ENCODE measurements at places on chromosomes 11 and 22.
A peak's percentile ranks its signal among the peaks of the same experiment; 100 is the strongest.

- DNase-seq = no peak
Measured at GRCh38 chr11:102590276-102591049, 34.7 kb downstream of the MMP20 start.

GRCh38 chr22:50547263-50547985 is 1.7 kb downstream of the KLHDC7B start:
- DNase-seq = no peak

- DNase-seq = no peak
Measured at GRCh38 chr11:12433571-12434324, 56.4 kb downstream of the PARVA start.

DNA sequence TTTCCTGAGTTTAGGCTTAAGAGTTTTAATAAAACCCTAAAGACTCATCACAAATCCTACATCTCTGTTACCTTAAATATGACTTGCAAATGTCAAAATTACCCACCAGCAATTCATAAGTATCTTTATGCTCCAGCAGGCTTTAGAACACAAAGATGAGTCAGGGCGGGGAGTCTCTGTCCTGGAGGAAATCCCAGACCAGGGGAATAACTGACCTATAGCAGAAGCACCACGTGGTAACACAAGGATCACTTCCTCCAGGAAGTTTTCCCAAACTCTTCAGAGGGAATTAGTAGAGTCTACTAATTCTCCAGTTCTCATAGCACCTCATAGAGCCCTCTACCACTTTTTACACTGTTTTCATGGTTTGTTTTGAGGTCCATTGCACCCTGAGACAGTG is 217.0 kb downstream of the NAV2 start:
- DNase-seq = no peak

DNA sequence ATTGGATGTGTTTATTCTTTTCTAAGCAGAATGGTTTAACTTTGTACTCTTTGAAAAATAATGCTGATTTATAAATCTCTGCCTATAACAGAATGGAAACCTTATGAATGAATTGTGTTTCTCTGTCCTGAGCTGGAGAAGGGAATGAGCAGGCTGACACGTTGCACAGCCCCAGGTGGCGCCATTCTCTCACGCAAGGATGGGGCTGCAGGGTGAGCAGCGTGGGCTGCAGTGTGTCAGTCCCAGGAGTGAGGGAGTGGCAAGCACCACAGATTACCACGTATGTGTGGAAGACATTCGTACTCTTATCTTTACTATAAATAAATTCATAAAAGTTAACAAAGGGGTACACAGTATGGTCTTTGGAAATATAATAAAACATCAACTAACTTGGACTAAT is 33.4 kb downstream of the FDX1 start:
- DNase-seq = peak; percentile 52

DNA sequence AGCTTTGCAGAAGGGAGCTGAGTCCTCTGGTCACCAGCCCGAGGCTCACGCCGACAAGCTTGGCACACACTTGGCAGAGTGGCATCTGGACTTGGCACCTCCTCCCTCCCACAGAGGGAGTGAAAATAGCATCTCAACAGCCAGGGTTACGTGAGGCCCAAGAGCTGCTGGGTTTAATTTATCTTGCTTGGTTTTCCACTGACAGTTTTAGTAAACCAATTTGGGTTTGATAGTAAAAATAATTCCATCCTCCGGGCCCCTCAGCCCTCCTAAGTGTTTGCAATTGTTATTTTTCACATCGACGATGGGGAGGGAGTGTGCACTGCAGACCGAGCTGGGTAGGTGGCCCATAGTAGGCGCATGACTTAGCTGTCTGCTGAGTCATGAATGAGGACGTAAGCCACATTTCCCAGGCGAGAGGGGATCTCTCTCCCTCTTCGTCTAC is 107.6 kb upstream of the ASPHD2 start:
- DNase-seq = no peak

- DNase-seq = no peak
Measured at GRCh38 chr11:74681686-74682651, 49.3 kb downstream of the CHRDL2 start.

DNA sequence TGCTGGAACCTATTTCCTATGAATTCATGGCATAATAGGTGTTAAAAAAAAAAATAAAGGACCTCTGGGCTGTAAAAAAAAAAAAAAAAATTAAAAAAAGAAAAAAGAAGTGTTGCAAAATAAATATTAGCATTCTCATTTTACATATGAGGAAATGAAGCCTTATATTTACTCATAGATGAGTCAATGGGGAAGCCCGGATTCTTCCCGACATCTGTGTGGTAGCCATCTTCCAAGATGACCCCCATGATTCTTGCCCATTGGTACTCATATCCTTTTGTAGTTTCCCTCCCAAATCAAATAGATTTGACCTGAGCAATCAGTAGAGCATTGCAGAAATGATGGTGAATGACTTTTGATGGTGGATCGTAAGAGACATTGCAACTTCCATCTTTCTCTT is 3.0 kb upstream of the SWAP70 start:
- no peak for DNase-seq

DNA sequence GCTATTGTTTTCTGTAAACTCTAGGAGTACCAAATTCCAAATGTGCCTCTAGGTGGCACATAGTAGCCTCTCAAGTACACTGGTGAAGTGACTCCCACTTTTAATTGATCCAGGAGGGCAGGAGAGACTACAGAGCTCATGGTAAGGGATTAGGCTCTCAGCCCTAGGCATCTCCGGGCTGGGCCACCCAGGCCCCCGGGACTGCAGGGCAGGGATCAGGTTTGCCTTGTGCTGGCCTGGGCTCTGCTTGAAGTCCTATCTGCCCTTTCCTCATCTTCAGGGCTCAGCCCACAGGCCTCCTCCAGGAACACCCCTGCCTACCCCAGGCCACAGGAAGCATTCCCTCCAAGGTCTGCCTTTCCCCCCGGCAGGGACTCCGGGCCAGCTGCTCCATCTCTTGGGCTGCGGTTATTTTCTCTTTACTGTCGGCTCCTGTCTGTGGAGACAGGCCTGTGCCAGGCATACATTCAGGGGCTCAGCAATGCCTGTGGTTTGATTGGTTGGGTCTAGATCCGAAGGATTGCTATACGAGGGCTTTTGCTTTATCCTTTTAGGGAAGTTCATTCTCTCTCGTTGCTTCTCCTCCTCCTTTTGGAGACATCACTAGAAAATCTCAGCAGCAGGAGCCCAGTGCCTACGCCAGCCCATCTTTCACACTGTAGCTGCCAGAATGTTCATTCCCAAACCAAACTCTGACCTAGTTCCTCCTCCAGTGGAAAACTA is 32.8 kb downstream of the PARVA start:
- DNase-seq = no peak

GRCh38 chr11:109435121-109435742 is 13.2 kb downstream of the C11orf87 start:
- DNase-seq = no peak

- no peak for DNase-seq
Measured at GRCh38 chr11:111663820-111664219, 61.6 kb downstream of the SIK2 start.

GRCh38 chr11:75869661-75870455 is 54.8 kb downstream of the UVRAG start:
- DNase-seq = no peak

GRCh38 chr11:114678125-114679036 is at the start of gene NXPE2:
Gene NXPE2 (plus strand): TSS chr11:114678527. CDS start chr11:114678576, 49 bp downstream.
- no peak for DNase-seq

- DNase-seq = no peak
Measured at GRCh38 chr11:94513091-94513490, 830 bp downstream of the C11orf97 start.

- no peak for DNase-seq
Measured at GRCh38 chr11:35138606-35138942, 397 bp upstream of the CD44 start.

GRCh38 chr11:117759305-117759704 is 37.7 kb downstream of the DSCAML1 start:
- no peak for DNase-seq

- no peak for DNase-seq
Measured at GRCh38 chr22:36079041-36079440, 50.4 kb upstream of the RBFOX2 start.

DNA sequence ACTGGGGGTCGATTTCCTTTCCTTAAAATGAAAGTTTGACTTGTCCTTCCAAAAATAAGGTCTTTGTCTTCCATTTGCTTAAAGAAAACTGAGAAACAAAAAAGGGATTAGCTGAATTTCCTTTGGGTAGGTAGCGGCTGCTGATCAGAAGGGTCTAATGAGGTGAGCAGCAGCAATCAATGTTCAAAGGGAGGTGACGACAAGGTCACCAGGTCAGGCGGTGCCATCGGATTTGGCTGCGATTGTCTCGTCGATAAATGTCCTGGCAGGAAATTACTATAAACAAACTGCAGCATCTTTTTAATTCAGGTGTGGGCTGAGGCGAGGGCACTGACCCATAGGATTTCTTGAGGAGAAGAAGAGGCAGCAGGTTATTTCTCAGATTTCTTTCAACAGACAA is 480.1 kb downstream of the NTM start:
- DNase-seq = no peak

- no peak for DNase-seq
Measured at GRCh38 chr22:22997988-22998387, 72.3 kb upstream of the GNAZ start.

- peak; percentile 46 for DNase-seq
Measured at GRCh38 chr22:27370269-27370668, 431.3 kb downstream of the MN1 start.

- no peak for DNase-seq
Measured at GRCh38 chr11:83725728-83726127, 439.6 kb upstream of the CCDC90B start.

GRCh38 chr22:40610329-40610850 is 26.1 kb downstream of the MRTFA start:
- no peak for DNase-seq

GRCh38 chr11:78453140-78453935 is 35.7 kb upstream of the GAB2 start:
- DNase-seq = no peak

DNA sequence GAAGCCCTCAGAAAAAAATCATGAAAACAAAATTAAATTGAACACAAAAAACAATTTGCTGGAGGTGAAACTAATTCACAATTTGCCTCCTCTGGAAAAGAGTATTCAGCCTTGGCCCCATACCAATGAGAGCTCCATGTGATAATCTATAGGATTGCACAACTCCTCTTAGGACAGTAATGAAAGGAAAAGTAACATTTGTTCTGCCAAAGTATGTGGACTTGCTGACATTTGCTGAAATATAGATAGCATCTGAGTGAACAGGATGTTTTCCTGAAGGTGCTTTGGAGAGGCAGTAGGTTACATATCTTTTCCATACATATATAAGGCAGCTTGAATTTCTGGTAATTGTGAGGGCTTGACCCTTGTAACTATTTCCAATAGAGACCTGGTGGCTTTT is 122.8 kb downstream of the OR4C45 start:
- DNase-seq = no peak

DNA sequence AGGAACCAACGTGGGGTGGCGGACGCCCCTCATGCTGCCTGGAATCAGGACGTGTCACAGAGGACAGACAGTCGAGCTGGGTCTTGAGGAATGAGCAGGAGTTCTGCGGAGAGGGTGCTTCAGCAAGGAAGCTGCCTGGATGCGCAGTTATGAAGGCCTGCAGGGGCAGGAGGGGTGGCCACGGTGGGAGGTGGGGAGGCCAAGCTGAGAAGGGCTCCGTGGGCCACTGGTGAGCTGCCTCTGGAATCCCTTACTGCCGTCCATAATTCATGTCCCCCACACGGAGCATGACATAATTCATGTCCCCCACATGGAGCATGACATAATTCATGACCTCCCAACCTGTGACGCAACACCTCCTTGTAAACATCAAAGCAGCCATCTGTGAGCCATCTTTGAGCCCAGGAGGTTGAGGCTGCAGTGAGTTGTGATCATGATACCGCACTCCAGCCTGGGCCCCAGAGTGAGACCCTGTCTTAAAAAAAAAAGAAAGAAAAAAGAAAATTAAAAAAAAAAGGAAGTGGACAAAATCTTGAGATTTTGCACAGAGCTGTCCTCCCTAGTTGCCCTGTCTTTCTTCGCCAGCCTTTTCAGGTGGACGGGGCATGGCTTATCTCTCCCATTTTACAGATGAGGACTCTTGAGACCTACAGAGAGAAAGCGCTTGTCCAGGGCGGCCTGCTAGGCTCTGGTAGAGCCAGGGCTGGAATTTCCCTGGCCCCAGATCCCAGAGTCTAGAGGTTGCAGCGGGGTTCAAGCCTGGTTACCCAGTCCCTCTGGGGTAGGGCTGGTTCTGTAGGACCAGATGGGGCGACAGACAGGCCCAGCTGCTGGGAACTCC is 24.3 kb upstream of the PICK1 start:
- DNase-seq = no peak

- DNase-seq = peak; percentile 80
Measured at GRCh38 chr22:20981787-20982562, at the start of gene LZTR1. Gene LZTR1 (plus strand): TSS chr22:20982297. CDS start chr22:20982372, 75 bp downstream.

GRCh38 chr11:85685125-85685819 is 723 bp downstream of the CCDC89 start:
- DNase-seq = no peak

DNA sequence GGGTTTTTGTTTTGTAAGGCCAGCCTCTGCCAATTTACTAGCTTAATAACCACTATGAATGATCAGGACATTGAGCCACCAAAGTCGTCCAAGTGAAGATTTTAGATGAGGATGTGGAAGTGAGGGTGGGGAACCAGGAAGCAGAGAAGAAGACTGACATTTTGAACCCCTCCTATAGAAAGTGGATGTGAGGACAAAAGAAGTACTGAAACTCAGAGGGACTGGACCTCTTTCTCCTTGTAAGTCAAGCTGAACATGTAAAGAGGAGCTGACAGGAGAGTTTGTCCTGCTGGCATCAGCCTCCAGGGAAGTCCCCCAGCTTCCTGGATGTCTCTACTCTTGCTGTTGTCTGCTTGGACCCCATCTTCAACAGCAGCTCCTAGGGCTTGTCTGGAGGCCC is 338.2 kb upstream of the NCAM1 start:
- no peak for DNase-seq

GRCh38 chr11:64485074-64485473 is 105.9 kb upstream of the SLC22A12 start:
- DNase-seq = no peak

DNA sequence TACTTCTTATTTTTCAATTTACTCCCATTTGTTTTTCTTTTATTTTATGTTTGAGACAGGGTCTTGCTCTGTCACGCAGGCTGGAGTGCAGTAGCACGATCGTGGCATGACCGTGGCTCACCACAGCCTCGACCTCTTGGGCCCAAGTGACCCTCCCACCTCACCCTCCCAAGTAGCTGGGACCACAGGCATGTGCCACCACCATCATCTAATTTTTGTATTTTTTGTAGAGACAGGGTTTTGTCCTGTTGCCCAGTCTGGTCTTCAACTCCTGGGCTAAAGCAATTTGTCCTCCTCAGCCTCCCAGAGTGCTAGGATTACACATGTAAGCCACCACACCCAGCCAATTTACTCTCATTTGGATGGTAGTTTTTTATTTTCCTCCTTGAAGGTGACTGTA is 679.3 kb upstream of the CCDC179 start:
- DNase-seq = no peak

- peak; percentile 23 for DNase-seq
Measured at GRCh38 chr11:94472916-94473799, 20.5 kb downstream of the MRE11 start.

DNA sequence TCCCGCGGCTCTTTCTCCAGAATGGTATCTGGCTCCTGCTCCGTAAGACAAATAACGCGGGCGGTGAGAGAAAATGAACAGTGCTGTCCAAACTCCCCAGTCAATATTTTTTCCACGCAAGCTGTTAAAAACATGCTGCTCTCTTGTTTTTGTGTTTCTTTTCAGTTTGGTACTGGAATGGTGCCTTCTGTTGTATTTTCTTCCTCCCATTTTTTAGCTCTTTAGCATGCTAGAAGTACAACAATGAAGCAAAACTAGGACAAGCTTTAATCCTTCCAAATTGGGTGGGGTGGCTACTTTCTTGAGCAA is 599 bp upstream of the PPP2R1B start:
- no peak for DNase-seq

GRCh38 chr11:130673698-130674097 is 225.3 kb downstream of the ADAMTS15 start:
- DNase-seq = no peak

Data from activated naive CD4-positive, alpha-beta T cell treated with anti-CD3 and anti-CD28 coated beads for 36 hours (primary cell).